ENCODE measurements at places on chromosomes 13 and 19.
A peak's percentile ranks its signal among the peaks of the same experiment; 100 is the strongest.

DNA sequence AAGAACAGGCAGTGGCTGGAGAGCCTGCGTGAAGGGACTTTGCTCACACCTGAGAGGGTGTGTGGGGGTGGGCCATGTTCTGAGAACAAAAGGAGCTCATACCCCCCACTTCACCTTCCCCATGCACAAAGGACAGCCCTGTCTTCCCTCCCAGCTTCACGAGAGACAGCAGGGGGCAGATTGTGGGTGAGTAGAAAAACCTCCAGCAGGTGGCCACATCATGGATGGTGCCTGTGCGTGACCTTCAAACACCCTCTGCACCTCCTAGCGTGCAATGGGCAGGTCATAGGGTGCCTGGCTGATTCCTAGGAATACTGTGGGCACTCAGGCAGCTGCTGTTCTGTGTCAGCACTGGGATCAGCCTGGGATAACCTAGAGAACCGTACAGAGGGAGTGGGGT is 36.3 kb upstream of the PSG9 start:
- DNase-seq = no peak

GRCh38 chr13:44583137-44583536 is 7.0 kb upstream of the TSC22D1 start:
- DNase-seq = no peak

DNA sequence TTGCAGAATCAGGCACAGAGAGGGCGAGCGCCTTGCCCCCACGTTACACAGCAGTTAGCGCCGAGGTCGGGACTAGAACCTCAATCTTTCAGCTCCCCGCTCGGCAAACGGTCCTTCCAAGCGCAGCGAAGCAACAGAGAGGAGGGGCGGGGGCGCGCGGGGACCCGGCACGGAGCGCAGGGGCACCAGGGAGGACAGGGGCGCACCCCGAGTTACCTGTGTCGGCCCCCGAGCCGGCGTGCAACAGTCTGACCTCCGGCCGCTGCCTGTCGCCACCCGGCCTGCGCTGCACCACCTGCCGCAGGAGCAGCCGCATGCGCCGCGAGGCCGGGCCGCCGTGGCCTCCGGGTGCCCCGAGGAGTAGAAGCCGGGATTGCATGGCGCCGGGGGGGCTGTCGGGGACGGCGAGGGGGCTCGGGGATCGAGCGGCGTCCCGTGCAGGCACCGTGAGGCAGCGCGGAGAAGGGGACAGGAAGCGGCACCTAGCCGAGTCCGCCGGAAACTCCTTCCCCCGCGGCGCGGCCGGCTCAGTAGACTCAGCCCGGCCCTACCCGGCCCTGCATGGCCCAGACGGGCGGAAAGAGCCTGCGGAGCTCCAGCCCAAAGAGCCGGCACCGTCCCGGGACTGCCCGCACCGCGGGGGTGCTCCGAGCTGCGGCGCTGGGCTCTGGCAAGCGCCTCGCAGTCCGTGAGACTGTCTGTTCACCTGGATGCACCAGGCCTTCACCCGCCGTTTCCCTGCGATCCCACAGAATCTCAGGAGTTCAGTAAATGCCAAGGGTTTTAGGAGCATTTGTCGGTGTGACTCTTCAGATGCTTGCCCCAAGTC is at the start of gene VWA8:
TSS of gene VWA8 (minus strand) at position 473 of the 829 bp plus-strand sequence. CDS start at position 379, 94 bp downstream.
- peak; percentile 80 for DNase-seq

DNA sequence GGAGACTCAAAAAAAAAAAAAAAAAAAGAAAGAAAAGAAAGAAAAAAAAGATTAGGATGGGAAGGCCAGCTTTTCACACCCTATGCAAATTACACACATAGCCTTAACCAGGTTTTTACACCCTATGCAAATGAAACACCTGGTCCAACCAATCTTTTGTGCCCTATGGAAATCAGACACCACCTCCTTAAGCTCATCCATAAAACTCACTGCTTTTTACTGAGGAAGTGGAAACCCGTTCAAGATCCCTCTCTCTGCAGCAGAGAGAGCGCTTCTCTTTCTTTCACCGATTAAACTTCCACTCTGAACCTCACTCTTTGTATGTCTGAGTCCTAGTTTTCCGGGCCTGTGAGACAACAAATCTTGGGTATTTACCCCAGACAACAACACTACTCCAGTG is 25.3 kb upstream of the HOMER3 start:
- DNase-seq = no peak

- no peak for DNase-seq
Measured at GRCh38 chr19:1396019-1396767, 5.1 kb downstream of the GAMT start.

DNA sequence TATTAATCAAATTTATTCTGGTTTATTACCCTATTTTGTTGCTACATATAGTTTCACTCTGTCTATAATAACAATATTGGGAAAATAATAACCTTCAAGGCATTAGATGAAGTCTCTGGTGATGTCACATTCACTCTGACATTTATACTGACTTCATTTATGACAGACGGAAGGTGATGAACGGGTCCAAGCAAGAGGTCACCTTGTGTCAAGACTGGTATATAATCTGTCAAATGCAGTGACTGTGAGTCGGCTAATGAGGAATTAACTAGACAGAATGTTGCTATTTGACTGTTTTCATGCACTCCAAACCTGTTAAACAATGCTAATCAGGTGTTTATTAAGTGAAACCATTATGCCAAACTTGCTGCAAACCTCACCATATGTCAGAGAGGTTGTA is 800.5 kb upstream of the KLHL1 start:
- no peak for DNase-seq

- no peak for DNase-seq
Measured at GRCh38 chr13:111505175-111505777, 184.8 kb downstream of the TEX29 start.

DNA sequence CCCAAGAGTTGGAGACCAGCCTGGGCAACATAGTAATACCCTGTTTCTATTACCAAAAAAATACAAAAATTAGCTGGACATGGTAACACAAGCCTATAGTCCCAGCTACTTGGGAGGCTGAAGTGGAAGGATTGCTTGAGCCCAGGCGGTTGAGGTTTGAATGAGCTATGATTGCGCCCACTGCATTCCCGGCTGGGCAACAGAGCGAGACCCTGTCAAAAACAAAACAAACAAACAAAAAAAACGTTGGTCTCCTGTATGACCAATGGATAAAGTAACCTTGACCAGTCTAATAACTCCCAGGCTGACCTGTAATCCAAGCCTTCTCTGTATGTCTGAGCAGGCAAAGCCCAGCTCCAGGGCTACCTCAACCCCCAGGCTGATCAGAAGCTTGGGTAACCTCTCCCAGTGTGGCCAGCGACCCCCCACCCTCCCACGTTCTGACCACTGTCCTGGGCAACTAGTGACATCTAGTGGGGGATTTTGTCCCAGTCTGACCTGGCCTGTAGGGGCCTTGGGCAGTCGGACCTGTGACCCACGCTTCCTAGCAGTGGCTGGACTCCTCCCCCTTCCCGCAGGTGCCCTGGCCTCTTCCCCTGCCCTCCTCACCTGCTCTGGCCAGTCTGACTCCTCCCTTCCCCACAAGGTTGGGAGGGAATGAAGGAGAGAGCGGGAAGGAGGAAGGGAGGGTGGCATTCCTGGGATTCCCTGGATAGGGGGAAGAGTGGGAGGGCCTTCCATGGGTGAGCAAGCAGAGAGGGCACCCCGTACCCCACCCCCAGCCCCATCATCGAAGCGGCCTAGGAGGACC is 1.0 kb upstream of the BCAM start:
- no peak for DNase-seq

DNA sequence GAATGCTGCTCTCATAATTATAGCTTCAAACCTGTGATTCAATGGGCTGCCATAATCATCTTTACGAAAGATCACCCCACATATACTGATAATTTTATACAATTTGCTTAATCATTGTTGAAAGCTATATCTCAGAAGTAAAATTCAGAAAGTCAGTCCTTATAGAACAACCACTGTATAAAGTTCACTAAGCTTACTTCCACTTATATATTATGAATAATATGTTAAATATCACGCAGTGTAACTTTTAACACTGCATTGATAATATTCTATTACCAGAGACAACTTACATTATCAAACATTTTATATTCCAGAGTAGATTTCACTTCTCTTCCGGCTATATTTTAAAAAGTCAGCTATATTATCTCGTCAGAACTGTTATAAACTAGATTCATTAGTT is 550.1 kb upstream of the PCDH20 start:
- DNase-seq = no peak

DNA sequence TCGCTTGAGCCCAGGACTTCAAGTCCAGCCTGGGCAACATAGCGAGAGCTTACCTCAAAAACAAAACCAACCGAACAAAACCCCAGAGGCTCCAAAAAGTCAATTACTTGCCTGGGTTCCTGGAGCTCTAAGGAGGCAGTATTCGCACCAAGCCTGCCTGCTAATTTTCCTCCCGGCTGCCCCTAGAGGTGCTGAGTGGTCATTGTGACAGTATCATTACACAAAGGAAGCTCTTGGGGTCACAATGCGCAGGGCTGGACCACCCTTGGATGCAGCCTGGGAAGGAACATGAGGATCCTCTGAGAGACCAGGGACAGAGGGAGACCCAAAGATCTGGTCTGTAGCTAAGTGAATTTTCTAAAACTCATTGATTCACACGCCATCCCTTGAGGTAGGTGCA is 8.5 kb upstream of the PEX11G start:
- no peak for DNase-seq

- no peak for DNase-seq
Measured at GRCh38 chr19:10037367-10037766, 24.1 kb downstream of the RDH8 start.

GRCh38 chr13:79185580-79185979 is 220.5 kb downstream of the RBM26 start:
- no peak for DNase-seq

GRCh38 chr13:86591862-86592261 is 792.6 kb upstream of the SLITRK6 start:
- no peak for DNase-seq

DNA sequence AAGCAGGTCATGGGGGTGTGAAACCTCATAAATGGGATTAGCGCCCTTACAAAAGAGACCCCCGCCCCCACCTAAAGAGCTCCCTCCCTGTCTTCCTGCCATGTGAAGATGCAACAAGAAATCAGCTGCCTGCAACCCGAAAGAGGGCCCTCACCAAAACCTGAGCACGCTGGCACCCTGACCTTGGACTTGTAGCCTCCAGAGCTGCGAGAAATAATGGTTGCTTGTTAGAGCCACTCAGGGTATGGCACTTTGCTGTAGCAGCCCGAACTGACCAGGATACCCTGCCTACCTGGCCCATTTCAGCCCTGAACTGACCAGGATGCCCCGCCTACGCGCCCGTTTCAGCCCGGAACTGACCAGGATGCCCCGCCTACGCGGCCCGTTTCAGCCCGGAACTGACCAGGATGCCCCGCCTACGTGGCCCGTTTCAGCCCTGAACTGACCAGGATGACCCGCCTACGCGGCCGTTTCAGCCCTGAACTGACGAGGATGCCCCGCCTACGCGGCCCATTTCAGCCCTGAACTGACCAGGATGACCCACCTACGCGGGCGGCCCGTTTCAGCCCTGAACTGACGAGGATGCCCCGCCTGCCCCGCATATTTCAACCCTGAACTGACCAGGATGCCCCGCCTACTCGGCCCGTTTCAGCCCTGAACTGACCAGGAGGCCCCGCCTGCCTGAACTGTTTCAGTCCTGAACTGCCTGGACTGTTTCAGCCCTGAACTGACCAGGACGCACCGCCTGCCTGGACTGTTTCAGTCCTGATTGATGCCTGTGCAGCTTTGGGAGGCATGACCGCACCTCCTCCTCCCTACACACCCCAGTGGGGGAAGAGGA is 120.0 kb downstream of the UQCRFS1 start:
- DNase-seq = no peak

GRCh38 chr13:27842571-27842970 is 50.3 kb downstream of the GSX1 start:
- DNase-seq = no peak
